ENCODE measurements at places on chromosomes 5 and 9. TPM values are rescaled to one million over a fixed set of nuclear protein-coding genes. Genes with fewer than 3 reads are reported as not detected.
A peak's percentile ranks its signal among the peaks of the same experiment; 100 is the strongest.

GRCh38 chr9:96073531-96074480 is 198.3 kb downstream of the ERCC6L2 start:
- no peaks in the 10 kb centered on the region for H3K27me3 ChIP-seq
- no peak overlapping the region for H3K27ac ChIP-seq
- DNase-seq = no peak
- H3K4me1 ChIP-seq = peaks cover 3% of the 10 kb centered on the region
- H3K36me3 ChIP-seq = no peaks in the 10 kb centered on the region

GRCh38 chr9:126235336-126236243 is 91.0 kb upstream of the MVB12B start:
- DNase-seq = peak; percentile 88
- no peaks in the 10 kb centered on the region for H3K36me3 ChIP-seq
- H3K27ac ChIP-seq = no peak overlapping the region
- no peaks in the 10 kb centered on the region for H3K27me3 ChIP-seq

GRCh38 chr5:53246042-53246836 is 136.7 kb upstream of the MOCS2 start:
- H3K27me3 ChIP-seq = no peaks in the 10 kb centered on the region
- H3K27ac ChIP-seq = no peak overlapping the region
- H3K4me1 ChIP-seq = peaks cover 12% of the 10 kb centered on the region
- DNase-seq = no peak

GRCh38 chr5:105836268-105836667 is 1834.5 kb downstream of the EFNA5 start:
- DNase-seq = no peak
- no peak overlapping the region for H3K27ac ChIP-seq
- no peaks in the 10 kb centered on the region for H3K4me1 ChIP-seq
- no peaks in the 10 kb centered on the region for H3K36me3 ChIP-seq
- H3K4me3 ChIP-seq = no peak overlapping the region

DNA sequence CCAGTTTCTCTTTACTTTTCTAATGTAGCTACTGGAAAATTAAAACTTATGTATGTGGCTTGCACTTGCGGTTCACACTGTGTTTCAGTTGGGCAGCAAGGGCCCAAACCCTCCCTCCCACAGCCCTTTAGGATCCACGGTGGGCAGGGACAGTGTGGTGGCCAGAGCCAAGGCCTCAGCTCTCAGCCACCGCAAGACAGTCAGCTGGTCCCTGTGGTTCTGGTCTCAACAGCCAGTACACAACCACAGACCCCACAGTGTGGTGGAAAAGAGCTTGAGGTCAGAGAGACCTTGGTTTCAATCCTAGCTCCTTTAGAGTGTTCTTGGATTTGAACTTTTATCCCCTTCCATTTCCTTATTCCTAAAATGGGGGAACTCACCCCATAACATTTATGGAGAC is 153.0 kb upstream of the SMIM23 start:
- no peak for DNase-seq
- H3K36me3 ChIP-seq = no peaks in the 10 kb centered on the region
- H3K4me1 ChIP-seq = peaks cover 14% of the 10 kb centered on the region
- peaks cover 10% of the 10 kb centered on the region for H3K27me3 ChIP-seq
- H3K4me3 ChIP-seq = no peak overlapping the region
- H3K27ac ChIP-seq = no peak overlapping the region

- no peaks in the 10 kb centered on the region for H3K4me1 ChIP-seq
- no peaks in the 10 kb centered on the region for H3K27me3 ChIP-seq
- DNase-seq = no peak
Observed at GRCh38 chr9:73412874-73413273, 261.2 kb downstream of the ANXA1 start.

- H3K36me3 ChIP-seq = no peaks in the 10 kb centered on the region
- no peaks in the 10 kb centered on the region for H3K4me1 ChIP-seq
- H3K4me3 ChIP-seq = no peak overlapping the region
- no peak for DNase-seq
- no peaks in the 10 kb centered on the region for H3K27me3 ChIP-seq
Observed at GRCh38 chr5:124492444-124493224, 253.8 kb downstream of the ZNF608 start.

GRCh38 chr9:124799274-124800006 is 22.5 kb downstream of the OLFML2A start:
- H3K27me3 ChIP-seq = no peaks in the 10 kb centered on the region
- peaks cover 67% of the 10 kb centered on the region for H3K4me1 ChIP-seq
- no peak overlapping the region for H3K4me3 ChIP-seq
- DNase-seq = no peak
- no peak overlapping the region for H3K27ac ChIP-seq

TMEM174 gene
- not detected for total RNA-seq

SH3GLB2 gene
- total RNA-seq = 89.4 TPM

HCN1 gene
- total RNA-seq = 0.42 TPM

KIAA1958 gene
- 4.0 TPM for total RNA-seq

UBE2B gene
- total RNA-seq = 38.2 TPM

All from esophagus muscularis mucosa (tissue), 4 donors.